Left renal pelvis (tissue), 4 donors: ENCODE measurements at places on chromosomes 16 and 17. TPM values are rescaled to one million over a fixed set of nuclear protein-coding genes. Genes with fewer than 3 reads are reported as not detected.
A peak's percentile ranks its signal among the peaks of the same experiment; 100 is the strongest.

GRCh38 chr16:55588799-55589198 is 22.3 kb downstream of the CAPNS2 start:
- DNase-seq: no peak

The CSH1 gene
- polyA plus RNA-seq: not detected

- no peak for DNase-seq
Measured at GRCh38 chr17:83180264-83180995, 101.0 kb downstream of the METRNL start.

The GCGR gene
- 7.2 TPM for polyA plus RNA-seq

DNA sequence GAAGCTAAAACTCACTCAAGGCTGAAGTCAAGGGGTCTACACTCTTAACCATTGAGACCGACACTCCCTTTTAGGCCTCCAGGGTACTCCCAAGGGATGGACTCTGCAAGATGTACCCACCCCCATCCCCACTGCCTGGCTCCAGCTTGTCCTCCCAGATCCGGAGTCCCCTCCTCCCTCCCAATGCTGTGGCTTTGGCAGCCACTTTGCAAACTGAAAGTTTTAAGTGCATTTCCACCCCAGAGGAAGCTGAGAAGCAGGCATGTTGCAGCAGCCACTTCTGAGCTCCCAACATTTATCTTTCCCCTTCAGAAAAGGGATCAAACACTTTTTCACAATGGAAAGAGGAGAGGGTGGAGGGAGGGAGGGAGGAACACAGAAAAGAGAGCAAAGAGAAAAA is 115.2 kb downstream of the COPRS start:
- DNase-seq: no peak

DNA sequence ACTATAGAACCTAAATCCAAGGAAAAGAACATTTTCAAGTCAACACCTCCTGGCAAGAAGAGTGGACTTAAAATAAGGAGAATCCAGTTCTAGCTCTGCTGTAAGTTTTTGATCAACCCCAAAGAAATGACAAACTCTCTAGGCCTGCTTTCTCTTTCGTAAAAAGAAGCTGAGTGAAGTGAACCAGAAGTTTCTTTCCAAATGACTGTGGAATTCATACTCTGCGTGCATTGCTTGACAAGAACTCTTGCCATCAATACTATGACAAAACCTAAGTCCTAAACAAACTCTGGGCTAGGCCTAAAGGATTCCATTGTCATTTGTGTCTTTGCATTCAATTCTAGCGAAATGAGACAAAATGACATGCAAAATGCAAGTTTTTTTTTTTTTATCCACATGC is 187.5 kb upstream of the SOX9 start:
- no peak for DNase-seq

The CLEC18B gene
- 1.5 TPM for polyA plus RNA-seq

GRCh38 chr17:58403311-58403710 is 14.0 kb downstream of the RNF43 start:
- no peak for DNase-seq

DNA sequence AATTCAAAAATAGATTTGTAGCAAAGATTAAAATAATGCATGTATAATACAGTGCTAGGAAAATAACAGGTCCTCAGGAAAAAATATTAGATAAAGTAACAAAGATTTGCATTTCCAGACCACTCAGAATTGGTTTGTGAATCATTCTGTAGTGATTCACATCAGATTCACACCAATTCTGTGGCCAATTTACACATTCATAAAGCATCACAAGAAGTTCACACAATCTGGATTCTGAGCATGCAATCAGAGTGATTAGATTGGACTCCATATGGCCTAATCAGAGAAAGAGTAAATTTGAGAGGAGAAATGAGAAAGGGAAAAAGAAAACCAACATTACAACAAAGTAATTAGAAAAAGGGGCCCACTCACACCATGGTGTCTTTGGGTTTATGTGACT is 36.0 kb upstream of the SLC47A1 start:
- DNase-seq: no peak

GRCh38 chr17:47730681-47731080 is 2.4 kb upstream of the TBX21 start:
- DNase-seq: no peak

GRCh38 chr17:752620-753219 is 656 bp upstream of the GEMIN4 start:
- DNase-seq: peak; percentile 46

The TMEM235 gene
- not detected for polyA plus RNA-seq

The KRT15 gene
- polyA plus RNA-seq: 1.8 TPM

DNA sequence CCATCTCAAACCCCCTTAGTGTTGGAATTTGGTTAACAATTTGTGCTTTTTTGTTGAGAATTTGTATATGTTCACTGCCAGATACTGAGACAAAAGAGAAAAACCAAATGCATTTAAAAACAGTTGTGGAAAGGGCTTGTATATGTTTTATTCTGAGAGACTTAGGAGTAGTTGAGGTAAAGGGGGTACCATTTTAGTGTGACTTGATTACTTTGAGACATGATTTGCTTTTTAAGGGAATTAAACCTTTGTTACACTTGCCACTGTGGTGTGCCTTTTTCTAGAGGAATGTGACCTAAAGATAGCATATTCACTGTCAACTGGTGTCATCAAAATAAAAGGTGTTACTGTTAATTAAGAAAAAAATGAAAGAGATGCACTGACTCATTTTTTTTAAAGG is 4.5 kb downstream of the IGF2BP1 start:
- no peak for DNase-seq

DNA sequence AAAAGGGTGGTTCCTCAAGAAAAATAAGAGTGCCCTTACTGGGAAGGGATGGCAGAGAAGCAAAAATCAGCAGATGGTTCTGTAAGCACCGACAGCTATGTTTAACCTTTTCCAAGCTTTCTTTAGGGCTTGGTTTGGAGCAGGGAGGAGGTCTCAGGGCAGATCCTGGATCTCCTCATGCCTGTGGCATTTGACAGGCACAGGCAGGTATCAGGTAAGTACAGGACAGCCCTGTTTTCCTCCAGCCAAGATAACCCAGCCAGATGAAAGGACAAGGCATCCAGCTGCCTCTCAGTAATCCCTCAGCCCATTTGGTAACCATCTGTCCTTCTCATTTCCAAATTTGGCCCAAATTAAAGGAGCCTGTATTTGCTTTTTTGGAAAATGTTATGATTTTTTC is 141.5 kb downstream of the TOX3 start:
- DNase-seq: no peak

GRCh38 chr16:77881355-77882030 is 93.1 kb downstream of the VAT1L start:
- no peak for DNase-seq

DNA sequence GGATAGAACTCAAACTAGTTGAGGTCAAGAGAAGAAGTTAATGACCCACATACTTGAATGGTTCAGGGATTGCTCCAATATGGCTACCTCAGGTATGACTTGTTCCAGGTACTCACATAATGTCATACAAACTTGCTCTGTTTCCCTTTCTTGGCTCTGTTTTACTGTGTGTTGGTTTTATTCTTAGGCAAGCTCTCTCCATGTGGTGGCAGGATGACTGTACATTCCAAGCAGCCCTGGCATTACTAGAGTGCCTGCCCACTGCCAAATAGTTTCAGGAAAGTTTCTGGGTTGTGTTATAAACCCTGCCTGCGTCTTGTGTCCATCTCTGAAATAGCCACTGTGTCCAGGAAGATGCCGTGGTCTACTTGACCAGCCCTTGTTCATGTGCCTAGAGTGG is 476.8 kb downstream of the SHISA9 start:
- no peak for DNase-seq

The HLF gene
- polyA plus RNA-seq: 7.5 TPM
